Ecto neural progenitor cell (in vitro differentiated cells): ENCODE measurements at places on chromosomes 2 and 18.
A peak's percentile ranks its signal among the peaks of the same experiment; 100 is the strongest.

GRCh38 chr2:216633616-216634369, 573 bp downstream of the IGFBP2 start:
- DNase-seq: peak; percentile 62

- DNase-seq: no peak
These were observed 48.5 kb upstream of the ASPRV1 start for GRCh38 chr2:70009762-70010575.

DNA sequence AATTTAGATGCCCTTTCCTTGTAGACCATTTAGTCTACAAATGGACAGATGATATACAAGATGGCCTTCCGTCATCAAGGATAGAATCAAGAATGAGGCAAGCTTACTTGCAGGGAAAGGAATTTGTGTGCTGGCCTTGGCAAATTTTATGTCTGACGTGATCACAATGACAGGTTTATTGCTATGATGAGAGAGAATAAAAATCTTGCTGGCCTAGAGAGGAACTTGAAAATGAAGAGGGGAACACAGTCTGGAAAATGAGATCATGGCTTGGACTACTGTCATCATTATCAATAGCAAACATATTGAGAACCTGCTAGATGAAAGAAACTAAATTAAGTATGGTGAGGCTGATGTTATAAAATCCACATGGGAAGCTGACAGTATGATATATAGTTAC, 66.0 kb downstream of the CSRNP3 start:
- DNase-seq: no peak

GRCh38 chr2:60530660-60531281, 22.7 kb downstream of the BCL11A start:
- no peak for DNase-seq

DNA sequence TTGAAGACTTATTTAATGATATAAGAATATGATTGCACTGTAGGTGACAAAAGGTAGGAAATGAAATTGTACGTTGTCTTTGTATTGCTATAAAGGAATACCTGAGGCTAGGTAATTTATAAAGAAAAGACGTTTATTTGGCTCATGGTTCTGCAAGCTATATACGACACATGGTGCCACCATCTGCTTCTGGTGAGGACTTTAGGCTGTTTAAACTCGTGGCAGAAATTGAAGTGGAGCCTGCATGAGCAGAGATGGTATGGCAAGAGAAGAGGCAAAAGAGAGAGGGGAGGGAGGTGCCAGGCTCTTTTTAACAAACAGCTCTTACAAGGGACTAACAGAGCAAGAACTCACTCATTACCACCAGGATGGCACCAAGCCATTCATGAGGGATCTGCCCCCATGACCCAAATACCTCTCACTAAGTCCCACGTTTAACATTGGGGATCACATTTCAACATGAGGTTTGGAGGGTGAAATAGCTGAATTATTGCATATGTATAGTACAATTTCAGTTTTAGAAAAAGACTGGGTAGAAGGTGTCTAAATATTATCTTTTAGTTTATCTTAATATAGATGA, 86.8 kb downstream of the GULP1 start:
- no peak for DNase-seq

- no peak for DNase-seq
These were observed 15.4 kb upstream of the FAP start for GRCh38 chr2:162258686-162259085.

- DNase-seq: no peak
These were observed 46.6 kb upstream of the TMEM18 start for GRCh38 chr2:723761-724160.

DNA sequence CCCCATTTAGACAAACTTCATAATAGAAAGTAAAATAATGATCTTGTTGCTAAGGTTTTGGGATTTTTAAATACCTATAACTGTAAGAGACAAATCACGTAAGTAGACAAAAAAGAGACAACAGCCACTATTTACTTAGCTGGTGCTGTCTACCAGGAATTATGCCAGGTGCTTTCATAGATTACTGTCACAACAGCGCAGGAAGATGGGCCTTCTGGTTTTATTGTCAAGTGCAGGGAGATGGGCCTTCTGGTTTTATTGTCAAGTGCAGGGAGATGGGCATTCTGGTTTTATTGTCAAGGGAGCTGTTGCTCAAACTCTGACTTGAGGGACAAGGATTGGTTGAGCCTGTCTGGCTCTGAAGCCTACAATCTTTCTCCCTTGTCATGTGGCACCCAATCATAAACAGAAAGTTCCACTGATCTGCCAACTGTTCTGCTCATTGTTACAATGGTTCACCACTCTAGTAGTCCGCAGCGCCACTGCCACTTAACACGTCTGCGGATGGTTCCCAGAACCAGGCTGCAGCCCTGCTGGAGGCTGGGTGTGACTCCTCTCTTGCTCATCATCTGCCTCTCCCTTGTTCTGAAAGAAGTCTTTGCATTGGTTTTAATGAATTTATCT, 95.0 kb downstream of the RNF144A start:
- no peak for DNase-seq

DNA sequence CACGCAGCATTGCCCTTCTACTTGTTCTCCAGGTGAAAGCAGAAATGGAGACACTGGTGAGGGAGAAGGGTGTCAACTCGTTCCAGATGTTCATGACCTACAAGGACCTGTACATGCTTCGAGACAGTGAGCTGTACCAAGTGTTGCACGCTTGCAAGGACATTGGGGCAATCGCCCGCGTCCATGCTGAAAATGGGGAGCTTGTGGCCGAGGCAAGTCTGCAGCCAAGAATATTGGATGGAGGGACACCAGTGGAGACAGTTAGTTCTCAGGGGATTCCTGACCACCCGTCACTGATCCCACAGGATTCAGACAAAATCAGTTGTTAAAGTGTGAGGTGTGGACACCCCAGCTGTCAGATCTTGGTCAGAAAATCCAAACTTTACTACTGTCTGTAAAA, 43.2 kb upstream of the MAPRE3 start:
- DNase-seq: no peak

- DNase-seq: no peak
These were observed 278.3 kb upstream of the LRATD1 start for GRCh38 chr2:14354231-14354630.

- DNase-seq: no peak
These were observed 142.7 kb upstream of the ST6GAL2 start for GRCh38 chr2:107028661-107029060.

GRCh38 chr2:14551069-14551468, 81.4 kb upstream of the LRATD1 start:
- no peak for DNase-seq

DNA sequence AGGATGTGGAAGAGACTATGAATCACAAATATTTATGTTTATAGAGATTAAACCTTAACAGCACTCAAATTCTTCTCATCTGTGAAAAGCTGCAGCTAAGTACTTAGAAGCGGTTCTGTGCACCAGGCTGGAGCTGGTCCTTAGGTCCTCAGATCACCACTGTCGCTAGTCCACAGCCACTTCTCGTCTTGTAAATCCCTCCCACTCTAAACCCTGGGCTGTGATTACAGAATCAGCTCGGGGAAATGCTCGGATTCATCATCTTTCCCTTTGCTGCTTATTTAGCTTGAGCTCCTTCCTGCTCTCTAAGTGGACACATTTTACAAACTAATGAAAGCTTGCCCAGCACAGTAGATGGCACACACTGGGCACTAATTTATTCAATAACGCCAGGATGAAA, 61.7 kb downstream of the RNF152 start:
- DNase-seq: no peak

DNA sequence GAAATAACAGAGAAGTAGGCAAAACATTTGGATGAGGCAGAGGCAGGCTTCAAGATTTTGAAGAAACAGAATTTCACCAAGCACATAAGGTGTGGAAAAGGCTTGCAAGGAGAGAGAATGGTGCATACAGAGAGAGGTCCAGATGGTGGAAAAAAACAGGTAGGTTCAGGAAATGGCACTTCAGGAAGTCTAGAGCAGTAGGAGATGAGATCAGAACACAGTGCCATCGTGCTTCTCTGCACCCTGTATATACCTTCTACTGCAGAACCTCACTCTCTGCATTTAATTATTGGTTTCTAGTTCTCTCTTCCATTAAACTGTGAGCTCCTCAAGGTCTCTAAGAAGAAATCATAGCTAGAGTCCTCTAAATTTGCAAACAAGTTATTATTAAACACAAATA, 2.4 kb downstream of the PAIP2B start:
- DNase-seq: no peak

DNA sequence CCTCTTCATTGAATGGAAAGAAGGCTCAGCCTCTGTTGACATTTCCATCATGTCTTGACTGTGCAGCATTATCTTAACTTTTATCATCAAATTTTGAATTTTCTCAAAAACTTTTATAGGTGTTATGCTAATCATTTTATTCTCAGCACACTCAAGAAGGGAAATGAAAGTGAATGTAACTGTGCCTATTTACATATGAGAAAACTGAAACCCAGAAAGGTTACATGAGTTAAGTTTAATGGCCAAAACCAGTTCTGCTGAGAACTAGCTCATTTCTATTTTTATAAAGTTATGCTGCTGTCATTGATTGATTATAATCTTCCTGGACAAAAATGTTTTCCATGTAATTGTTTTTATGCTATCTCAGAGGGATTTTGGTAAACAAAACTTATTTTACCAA, 618.8 kb upstream of the NRXN1 start:
- DNase-seq: no peak
